ENCODE measurements at places on chromosomes 12 and 14.

DNA sequence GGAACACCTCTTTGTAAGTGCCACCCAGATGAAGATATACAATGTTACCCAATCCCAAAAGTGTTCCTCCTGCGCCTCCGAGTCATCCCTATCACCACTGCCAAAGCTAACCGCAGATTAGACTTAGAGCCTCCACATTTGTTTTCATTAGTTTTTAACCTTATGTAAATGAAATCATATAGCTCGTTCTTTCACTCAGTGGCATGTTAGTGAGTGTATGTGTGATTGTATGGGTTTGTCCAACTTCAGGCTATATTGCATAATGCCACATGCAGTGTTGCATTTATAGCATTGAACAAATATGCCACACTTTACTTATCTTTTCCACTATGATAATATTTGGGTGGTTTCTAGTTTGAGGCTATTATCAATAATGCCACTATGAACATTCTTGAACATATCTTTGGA is 18.0 kb downstream of the MAP1LC3B2 start:
- H3K4me1 ChIP-seq = no peaks in the 10 kb centered on the region
- no peak overlapping the region for H3K4me3 ChIP-seq
- peaks cover 16% of the 10 kb centered on the region for H3K27me3 ChIP-seq
- no peak overlapping the region for H3K27ac ChIP-seq
- H3K36me3 ChIP-seq = no peaks in the 10 kb centered on the region
- no peak for DNase-seq

- no peak for DNase-seq
- no peak overlapping the region for H3K27ac ChIP-seq
- H3K36me3 ChIP-seq = no peaks in the 10 kb centered on the region
- no peaks in the 10 kb centered on the region for H3K27me3 ChIP-seq
- no peak overlapping the region for H3K4me3 ChIP-seq
- no peaks in the 10 kb centered on the region for H3K4me1 ChIP-seq
These were observed 99.8 kb downstream of the METTL25 start for GRCh38 chr12:82458101-82458500.

DNA sequence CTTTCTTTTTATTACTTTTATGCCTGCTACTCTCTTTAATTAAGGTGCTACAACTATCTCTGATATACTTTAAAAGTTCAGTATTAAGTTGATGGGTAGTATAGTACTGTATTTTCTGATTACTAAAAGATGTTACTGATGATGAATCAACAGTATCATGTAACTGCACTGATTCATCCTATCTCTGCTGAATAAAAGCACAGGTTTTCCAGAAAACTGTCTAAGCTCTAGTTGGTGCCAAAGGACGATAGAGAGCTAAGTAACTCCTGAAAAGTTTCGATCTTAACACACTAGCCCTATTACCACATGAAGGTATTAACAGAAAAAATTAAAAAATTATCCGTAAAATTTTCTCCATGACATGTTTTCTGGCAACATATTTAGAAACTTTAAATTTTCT is 2.1 kb downstream of the SCAF11 start:
- H3K4me1 ChIP-seq = peaks cover 54% of the 10 kb centered on the region
- no peak for DNase-seq
- H3K36me3 ChIP-seq = peaks cover 37% of the 10 kb centered on the region
- H3K27ac ChIP-seq = no peak overlapping the region
- no peaks in the 10 kb centered on the region for H3K27me3 ChIP-seq

DNA sequence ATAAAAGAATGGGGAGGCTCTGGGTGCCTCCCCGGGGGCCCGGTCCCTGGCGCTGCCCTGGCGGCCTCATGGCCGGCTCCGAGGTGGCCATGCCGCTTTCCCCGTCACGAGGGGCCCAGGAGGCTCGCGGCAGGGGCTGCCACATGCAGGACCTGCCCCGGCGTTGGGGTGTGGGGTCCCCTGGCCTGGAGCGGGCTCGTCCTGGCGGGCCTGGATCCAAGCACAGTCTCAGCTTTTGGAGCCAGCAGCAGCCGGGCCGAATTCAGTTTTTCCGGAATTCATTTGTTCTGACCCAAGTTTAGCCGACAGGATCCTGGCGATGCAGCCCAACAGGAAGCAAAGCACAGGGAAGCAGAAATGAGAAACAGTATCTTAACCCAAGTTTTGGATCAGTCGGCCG is 26.4 kb upstream of the AEBP2 start:
- H3K27ac ChIP-seq = no peak overlapping the region
- no peaks in the 10 kb centered on the region for H3K36me3 ChIP-seq
- no peak overlapping the region for H3K4me3 ChIP-seq
- DNase-seq = no peak
- no peaks in the 10 kb centered on the region for H3K27me3 ChIP-seq

GRCh38 chr12:119412811-119413794 is 78.6 kb downstream of the CCDC60 start:
- H3K4me3 ChIP-seq = no peak overlapping the region
- DNase-seq = peak; percentile 35
- H3K27me3 ChIP-seq = peaks cover 3% of the 10 kb centered on the region

Data from activated naive CD8-positive, alpha-beta T cell treated with anti-CD3 and anti-CD28 coated beads, Interleukin-2, amount 10 ng/mL, durations not matched to agents 7 days and 5 days (primary cell).